ENCODE measurements at places on chromosomes 7 and 10.

GRCh38 chr7:75663302-75663907 lies 75.3 kb downstream of the HIP1 start:
- DNase-seq: no peak

GRCh38 chr7:114530057-114530611 lies 115.5 kb downstream of the FOXP2 start:
- no peak for DNase-seq

DNA sequence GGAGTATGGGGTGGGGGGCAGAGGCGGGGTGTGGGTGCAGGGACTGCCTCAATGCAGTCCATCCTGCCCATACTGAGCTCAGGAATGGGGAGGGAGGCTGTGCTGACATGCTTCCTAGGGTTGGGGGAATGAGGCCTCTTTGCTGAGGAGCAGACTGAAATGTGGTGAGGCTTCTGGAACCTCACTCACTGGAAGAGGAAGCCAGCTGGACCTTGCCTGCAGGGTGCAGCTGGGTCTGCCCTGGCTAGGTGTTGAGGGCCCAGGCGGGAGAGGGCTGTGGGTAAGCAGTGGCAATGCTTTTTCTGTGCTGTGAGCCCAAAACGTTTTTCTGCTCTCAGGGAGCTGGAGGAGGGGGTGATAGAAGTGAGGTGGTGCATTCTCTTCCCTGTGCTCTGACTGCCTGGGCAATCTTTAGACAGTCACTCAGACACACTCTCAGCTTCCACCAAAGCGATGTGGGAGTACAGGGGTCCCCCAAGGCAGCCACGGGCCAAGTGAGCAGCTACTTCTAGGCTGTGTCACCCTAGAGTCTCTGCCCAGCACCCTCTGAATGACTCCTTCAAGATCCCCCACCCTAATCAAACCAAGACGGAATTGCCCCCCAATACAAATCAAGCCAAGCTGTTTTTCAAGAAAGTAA lies 41.1 kb upstream of the BMPR1A start:
- DNase-seq: no peak

DNA sequence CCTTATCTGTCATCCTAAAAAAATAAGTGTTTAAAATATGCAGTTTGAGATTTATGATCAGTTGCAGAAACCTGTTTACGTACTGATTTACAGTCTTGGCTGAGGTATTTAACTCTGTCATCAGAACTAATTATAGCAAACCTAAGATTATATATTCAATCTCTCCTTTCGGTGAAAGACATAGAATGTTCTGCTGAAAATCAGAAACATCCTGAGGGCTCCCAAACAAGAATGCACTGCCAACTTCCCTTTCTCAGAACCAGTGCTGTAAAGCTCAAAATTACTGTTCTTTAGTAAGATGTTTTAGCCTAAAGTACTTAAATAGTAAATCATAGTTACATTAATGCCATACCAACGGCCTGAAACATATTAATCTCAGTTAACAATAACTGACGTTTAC lies 34.3 kb downstream of the FAM204A start:
- no peak for DNase-seq

DNA sequence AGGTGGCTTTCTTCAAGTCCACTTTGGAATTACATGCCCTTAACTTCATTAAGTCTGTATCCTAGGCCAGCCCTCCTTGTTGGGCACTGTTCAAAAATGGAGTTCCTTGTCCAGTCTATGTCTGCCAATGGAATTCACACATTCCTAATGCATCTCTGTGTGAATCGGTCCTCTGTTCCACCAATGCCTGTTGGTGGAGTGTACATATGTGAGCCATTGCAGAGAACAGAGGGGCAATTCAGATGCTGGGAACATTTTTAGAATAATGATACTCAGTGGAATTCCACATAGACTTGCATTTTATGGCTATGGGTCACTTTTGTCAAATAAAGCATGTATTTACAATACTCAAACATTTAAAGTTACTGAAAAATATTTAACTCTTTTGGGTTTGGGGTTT lies 108.3 kb downstream of the COL28A1 start:
- no peak for DNase-seq

- no peak for DNase-seq
These were observed 36.7 kb upstream of the STK17A start for GRCh38 chr7:43546231-43546630.

GRCh38 chr7:148906707-148907498 lies 22.8 kb upstream of the EZH2 start:
- DNase-seq: no peak

DNA sequence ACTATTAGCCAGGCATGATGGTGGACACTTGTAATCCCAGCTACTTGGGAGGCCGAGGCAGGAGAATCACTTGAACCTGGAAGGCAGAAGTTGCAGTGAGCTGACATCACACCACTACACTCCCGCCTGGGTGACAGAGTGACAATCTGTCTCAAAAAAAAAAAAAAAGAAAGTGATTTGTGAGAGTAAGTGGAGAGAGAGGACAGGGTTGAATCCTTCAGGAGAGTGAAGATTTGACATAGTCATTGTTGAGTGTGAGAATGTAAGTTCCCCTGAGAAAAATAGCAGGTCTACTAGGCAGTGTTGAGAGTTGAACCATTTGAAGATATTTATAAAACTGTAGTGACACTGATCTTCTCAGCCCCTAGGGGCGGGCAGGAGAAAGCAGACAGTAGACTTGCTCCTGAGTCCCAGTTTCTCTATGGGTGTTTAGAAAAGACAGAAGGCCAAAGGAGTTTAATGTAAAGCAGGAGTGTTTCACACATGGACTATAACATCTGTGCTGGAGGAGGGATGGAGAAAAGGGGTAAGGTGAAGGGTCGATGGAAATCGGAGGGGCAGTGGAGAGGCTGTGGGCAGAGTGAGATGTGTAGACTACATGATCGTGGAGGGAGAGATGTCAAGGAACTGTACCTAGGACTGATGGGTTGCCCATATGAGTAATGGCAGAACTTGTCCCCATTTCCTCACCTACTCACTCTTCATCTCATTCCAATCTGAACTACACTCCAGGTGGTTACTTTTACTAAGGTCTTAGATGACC lies 13.7 kb upstream of the LAMB4 start:
- DNase-seq: no peak

GRCh38 chr7:75639071-75639885 lies 99.5 kb downstream of the HIP1 start:
- DNase-seq: peak; percentile 43

DNA sequence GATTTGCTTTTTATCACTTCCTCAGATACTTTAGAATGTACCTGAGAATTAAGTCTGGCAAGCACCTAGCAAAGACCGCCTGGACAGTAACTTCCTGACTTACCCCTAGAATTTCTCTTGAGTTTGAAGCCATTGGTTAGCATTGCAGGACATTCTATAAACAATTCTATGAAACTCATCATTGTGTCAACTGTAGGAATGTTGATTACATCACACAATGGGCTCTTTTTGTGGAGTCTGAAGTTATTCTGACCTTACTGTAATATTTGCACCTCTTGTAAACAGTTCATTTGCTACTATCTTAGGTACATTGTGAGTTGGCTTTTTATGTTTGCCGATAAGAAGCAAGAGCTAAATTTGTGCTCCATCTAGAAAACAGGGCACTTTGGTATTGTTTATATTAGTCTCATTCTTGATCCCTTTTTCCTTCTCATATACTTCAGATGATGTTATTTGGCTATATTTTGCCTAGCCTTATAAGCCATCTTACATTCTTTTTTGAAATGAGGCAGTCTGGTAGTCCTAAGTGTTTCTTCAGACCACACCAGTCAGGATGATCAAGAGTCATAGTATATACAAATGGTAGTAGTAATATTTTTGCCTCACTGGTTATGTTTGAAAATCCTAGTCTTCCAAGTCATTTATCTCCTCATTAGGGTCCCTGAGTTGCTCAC lies 52.4 kb downstream of the CASD1 start:
- no peak for DNase-seq

- peak; percentile 4 for DNase-seq
These were observed 215.9 kb downstream of the RAB11FIP2 start for GRCh38 chr10:117830787-117831212.

- no peak for DNase-seq
These were observed 94.3 kb upstream of the ADO start for GRCh38 chr10:62710182-62710581.

DNA sequence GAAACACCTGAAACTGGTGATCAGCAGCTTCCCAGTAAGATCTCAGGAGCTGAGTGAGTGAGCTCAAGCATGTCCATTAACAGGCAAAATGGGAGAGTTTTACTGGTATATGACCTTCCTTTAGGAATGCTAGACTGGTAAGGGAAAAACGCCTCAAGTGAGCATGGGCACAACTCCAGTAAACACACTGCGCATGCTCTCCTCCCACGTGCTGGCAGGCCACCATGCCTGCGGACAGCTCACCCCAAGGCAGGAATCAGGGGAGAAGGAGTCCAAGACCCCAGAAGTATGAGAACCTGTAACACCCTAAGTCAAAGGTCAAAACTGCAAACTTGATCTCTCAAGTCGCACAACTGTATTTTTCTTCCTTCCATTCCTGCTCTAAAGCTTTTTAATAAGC lies 128.3 kb downstream of the CD36 start:
- no peak for DNase-seq

- no peak for DNase-seq
These were observed 116.1 kb downstream of the PARD3 start for GRCh38 chr10:34698979-34699378.

GRCh38 chr7:129144834-129145668 lies 544 bp downstream of the TSPAN33 start:
- no peak for DNase-seq

DNA sequence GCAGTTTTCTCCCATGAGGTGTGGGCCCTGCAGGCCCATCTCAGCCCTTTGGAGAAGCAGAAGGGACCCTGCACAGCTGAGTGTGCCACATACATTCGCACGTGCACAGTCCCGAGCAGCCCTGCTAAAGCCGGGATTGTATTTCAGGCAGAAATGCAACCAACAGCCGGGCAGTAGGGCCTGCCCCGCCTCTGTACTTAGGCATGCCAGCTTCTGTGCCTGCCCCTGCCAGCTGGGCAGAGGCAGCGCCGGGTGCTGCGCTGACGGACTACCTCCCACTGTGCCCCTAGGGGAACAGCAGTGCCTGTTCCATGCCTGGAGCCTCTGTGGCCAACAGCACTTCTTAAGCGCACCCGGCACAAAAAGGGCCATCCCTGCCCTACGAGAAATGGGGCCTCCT lies 170.3 kb downstream of the NEURL1 start:
- DNase-seq: no peak

DNA sequence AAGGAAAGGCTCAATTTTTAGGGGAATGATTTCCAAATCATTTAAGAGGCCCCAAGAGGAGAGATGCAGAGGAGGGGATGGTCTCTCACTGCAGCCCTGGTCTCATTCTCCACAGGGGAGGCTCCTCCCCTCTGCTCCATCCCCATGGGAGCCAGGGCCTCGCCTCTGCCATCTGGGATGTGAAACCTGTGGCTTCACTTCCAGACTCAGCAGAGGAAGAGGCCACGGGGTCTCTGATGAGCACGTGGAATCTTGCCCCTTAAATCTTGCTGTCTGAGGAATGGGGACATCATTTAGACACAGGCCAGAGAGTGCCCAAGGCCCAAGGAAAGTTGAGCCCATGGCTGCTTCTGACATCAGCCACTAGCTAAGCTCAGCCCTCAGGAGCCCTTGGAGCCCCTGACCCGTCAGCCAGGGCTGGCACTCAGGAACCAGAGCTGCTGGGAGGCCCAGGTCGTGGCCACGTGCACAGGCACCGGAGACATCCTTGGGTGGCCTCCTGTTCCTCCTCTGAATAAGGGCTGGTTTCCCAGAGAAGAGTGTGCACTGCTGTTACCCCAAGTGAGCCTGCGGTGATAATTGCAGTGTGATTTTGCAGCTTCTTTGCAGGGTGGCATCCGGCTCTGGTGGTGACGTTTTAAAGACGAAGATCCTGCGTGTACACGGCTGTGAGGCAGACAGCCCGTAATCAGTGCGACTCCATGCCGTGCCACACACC lies 50.5 kb downstream of the VIPR2 start:
- DNase-seq: no peak

- DNase-seq: no peak
These were observed 303.6 kb downstream of the MAGI2 start for GRCh38 chr7:79149831-79150230.

- DNase-seq: no peak
These were observed 751 bp upstream of the GTPBP10 start for GRCh38 chr7:90345595-90346335.

- no peak for DNase-seq
These were observed 3.3 kb downstream of the GDF2 start for GRCh38 chr10:47325303-47326291.

GRCh38 chr10:23864631-23865147 lies 344.2 kb upstream of the KIAA1217 start:
- no peak for DNase-seq

- DNase-seq: no peak
These were observed 189.5 kb downstream of the CXCL12 start for GRCh38 chr10:44195112-44196007.

GRCh38 chr7:133429371-133429770 lies 176.5 kb downstream of the EXOC4 start:
- no peak for DNase-seq

DNA sequence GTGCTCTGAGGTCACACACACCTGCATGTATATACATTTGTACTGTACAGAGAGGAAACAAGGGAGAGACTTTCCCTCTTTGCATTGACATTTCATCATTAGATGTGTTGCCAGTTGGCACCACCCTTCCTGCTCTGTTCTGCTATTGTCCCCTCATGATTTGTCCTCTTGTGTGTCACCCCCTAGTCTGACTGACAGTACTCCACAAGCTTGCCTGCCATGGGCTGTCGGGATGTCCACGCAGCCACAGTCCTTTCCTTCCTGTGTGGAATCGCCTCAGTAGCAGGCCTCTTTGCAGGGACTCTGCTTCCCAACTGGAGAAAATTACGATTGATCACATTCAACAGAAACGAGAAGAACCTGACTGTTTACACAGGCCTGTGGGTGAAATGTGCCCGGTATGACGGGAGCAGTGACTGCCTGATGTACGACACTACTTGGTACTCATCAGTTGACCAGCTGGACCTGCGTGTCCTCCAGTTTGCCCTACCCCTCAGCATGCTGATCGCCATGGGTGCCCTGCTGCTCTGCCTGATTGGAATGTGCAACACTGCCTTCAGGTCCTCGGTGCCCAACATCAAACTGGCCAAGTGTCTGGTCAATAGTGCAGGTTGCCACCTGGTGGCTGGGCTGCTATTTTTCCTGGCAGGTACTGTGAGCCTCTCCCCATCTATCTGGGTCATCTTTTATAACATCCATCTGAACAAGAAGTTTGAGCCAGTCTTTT lies 9.4 kb downstream of the CLDN12 start:
- no peak for DNase-seq

- no peak for DNase-seq
These were observed 111.0 kb downstream of the SORBS1 start for GRCh38 chr10:95450188-95450587.

All from T-helper 2 cell treated with Interferon-gamma antibody and Interleukin-4, amounts not matched to agents 5 μg/mL and 100 μg/mL, for 36 hours (primary cell).